AG04449 (cell line): ENCODE measurements at places on chromosomes 13 and 19.

DNA sequence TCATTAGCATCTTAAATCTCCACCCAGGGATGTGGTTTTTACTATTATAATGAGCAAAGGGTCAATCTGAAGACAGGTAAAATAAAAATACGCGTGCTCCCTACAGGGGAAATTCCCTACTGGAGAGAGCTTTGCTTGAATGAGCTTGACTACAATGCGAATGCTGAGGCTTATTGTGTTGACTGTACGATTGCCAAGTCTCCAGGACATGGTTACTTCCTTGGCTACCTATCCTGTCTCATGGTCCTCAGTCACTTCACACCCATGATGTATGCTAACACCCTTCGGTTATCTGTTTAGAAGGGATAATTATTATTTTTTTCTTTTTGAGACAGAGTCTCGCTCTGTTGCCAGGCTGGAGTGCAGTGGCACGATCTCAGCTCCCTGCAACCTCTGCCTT, 61.7 kb downstream of the ZNF627 start:
- no peak for DNase-seq

DNA sequence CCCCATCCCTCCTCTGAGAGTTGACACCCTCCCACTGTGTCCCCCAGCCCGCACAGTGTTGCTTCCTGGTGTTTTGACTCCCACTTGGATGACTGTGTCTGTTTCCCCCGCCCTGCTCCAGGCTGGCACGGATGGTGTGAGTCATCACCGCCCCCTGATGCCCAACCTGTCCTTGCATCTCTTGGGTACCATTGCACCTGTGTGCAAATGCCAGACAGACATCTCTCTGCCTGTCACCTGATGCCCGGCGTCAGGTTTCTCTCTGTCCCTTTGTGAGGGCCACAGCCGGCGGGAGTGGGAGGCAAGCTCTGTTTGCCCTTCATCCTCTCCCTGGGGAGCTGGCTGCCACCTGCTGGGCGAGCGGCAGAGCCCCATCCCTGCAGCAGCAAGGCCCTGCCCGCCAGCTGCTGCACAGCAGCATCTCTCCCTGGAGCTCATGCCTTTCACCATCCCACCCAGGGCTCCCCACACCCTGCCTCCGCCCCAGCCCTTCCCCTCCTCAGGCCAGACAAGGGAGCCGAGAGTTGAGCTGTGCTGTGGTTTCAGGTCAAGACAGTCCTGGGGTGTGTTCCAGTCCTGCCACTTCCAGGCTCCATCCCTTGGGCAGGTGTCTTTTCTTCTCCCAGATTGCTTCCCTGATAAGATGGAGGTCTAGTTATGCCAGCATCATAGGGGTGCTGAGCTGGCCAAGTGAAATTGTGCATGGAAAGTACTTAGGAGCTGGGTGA, 29.7 kb downstream of the NKPD1 start:
- DNase-seq, result no peak

DNA sequence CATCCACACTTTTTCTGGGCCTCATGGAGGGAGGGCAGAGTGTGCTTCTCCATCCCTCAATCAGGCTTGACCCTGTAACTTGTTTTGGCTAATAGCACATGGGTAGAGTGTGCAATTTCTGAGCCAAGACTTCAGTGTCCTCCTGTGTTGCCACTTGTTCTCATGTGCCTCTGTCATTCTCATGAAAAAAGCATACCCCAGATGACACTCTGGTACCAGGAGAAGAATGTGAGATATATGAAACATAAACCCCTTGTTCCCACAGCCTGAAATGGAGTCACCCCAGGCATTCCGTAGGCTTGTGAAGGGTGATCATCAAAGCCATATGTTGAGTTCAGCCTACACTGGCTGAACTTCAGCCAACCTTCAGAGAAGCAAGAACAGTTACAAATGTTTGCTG, 239.2 kb upstream of the MIR17HG start:
- no peak for DNase-seq

GRCh38 chr13:49498206-49498605, 2.5 kb downstream of the PHF11 start:
- no peak for DNase-seq

GRCh38 chr13:94716016-94716415, 3.7 kb upstream of the SOX21 start:
- DNase-seq, result no peak

- DNase-seq, result no peak
These were observed 204 bp upstream of the PDX1 start for GRCh38 chr13:27919659-27919933.

DNA sequence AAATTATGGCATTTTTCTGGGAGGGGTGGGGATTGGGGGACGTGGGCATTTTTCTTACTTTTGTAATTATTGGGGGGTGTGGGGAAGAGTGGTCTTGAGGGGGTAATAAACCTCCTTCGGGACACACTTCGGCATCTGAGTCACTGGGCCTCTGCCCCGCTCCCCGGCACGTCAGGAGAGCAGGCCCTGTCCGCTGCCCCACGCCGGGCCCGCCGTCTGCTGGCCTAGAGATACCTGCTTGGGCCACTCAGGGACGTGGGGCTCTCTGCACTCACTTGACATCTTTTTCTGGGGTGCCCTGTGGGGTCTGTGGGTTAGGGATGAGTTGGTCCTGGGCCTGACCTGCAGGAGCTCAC, 3.5 kb upstream of the FTL start:
- no peak for DNase-seq

- no peak for DNase-seq
These were observed 320.1 kb upstream of the SLC10A2 start for GRCh38 chr13:103386341-103386740.

DNA sequence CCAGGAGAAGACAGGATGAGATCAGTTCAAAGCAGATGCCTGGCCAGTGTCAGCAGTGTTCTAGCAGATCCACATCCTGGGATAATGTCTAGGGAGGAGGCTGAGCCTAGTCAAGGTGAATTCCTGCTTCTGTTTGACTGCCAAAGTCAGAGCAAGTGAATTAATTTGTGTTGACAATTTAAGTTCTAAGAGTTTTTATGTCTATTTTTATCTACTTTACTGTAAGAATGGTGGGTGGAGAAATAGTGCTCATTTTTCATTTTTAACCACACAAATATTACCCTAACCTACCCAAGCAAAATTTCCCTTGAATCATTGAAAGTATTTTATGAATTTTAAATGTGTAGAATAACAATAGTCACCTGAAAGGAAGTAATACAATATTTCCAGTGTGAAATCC, 207.6 kb upstream of the SLC10A2 start:
- DNase-seq, result no peak

- no peak for DNase-seq
These were observed 1775.7 kb downstream of the PCDH9 start for GRCh38 chr13:65454403-65454802.

DNA sequence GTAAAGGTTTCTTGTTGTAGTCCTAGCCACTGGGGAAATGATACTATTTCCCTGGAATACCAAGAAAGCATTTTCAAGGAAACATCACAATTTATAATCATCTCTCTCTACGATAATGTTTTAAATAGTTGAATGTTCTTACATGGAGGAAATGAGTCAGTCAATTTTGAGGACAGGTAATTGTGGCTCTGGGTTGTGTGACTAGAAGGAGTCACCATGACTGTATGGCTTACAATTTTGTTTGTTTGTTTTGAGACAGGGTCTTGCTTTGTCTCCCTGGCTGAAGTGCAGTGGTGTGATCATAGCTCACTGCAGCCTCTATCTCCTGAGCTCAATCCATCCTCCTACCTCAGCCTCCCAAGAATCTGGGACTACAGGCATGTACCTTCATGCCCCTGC, 47.4 kb downstream of the COG3 start:
- DNase-seq, result no peak

DNA sequence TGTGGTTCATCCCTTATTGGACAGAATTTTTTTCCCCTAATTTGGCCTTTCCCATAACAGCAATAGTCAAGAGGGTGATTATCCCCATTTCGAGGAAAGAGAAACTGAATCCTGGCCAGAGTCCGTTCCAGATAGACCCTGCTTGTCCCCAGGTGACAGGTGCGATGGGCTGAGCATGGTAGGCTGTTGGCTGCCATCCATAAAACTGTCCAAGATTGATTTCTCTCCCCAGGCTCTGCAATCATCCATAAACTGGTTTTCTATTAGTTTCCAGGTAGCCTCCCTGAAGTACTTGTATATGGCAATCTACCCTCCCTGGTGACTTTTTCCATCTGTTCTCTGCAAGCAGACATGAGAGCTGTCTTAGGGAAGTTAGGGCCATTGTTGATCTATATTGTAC, 25.4 kb downstream of the SERP2 start:
- DNase-seq, result no peak

- no peak for DNase-seq
These were observed 16.1 kb downstream of the MED16 start for GRCh38 chr19:876780-877314.

- DNase-seq, result peak; percentile 83
These were observed 254.4 kb downstream of the DLEU7 start for GRCh38 chr13:50589139-50589538.

- DNase-seq, result no peak
These were observed 39.3 kb upstream of the GPR183 start for GRCh38 chr13:99346335-99347042.

- DNase-seq, result no peak
These were observed 8.8 kb upstream of the C19orf84 start for GRCh38 chr19:51399231-51399630.

DNA sequence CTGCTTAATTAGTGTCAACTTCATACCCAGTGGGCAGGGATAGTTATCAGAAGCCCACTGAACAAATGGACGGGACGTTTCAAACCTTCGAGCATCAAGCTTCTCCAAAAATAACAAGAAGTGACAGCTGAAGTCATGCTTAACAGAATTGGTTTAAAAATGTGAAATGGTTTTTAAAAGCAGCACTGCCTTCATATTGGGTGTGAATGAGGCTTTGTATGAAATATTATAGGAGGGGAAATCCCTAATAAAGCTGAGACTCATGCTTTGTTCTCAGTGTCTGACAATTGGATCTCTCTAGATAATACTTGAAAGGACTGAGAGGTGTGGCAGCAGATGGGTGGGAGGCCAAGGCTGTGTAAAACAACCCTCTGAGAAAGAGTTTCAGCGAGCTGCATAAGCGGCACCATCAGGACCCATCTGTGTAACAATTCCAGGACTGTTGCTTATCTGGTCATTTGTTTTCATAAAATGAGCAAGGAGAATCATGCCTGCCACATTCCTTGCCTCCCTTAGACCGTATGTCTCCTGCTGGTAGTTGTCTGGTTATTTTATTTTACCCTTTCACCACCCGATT, 667.7 kb downstream of the DIAPH3 start:
- DNase-seq, result no peak

DNA sequence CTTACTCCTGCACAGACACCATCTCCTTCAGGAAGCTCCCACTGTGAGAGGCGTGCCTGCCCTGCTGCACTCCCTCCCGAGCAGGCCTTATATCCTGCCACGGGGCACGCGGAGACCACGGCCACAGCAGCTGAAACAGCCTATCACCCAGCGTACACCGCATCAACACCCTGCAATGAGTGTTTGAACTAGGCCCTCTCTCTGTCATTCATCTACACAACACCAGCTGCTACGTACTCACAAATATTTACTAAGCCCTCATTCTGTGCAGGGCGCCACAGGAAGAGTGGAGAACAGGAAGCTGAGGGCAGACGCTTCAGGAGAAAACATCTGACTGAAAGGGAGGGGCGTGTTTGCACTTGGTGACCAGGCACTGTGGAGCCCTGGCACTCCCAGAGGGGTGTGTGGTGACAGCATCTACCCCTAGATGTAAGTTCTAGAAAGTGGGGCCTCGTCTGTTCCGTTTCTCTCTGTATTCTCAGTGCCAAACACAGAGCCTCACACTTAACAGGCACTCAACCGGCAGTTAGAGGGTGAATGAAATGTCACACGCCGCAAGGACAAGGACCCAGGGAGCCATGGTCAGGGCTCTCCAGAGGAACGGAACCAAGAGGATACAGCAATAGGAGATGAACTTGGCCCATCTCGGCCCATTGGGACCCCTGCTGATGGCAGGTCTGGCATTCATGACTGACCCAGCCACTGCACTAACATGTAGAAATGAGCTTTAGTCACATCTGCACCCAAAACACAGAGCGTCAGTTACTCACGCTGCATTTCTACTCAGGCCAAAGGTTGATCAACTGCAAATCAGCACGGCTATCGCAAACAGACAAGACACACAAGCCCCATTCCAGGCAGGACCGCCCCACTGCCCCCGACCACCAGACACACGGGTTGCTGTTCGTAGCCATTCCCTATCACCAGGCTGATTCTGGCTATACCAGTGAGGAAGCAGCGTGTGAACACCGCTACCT, 15.7 kb downstream of the RANBP3 start:
- no peak for DNase-seq

DNA sequence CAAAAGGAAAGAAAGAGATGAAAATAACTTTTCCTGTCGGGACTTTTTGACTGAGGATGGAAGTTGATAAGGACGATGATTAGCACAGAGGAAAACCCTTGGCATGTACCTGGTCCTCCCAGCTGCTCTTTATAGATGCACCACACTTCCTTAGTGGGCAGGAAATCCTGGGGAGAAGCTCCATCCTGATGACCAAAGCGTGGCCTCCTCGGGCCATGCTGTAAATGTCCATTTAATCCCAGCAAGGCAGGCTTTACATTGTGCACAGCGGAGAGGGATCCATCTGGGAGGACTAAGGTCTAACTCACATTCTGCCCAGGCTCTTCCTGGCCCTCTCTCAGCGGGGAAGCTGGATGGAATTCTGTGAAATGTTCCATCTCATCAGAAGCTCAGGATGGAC, 113.5 kb downstream of the COL4A2 start:
- no peak for DNase-seq

- DNase-seq, result no peak
These were observed 68.9 kb upstream of the GPR183 start for GRCh38 chr13:99376132-99376531.

DNA sequence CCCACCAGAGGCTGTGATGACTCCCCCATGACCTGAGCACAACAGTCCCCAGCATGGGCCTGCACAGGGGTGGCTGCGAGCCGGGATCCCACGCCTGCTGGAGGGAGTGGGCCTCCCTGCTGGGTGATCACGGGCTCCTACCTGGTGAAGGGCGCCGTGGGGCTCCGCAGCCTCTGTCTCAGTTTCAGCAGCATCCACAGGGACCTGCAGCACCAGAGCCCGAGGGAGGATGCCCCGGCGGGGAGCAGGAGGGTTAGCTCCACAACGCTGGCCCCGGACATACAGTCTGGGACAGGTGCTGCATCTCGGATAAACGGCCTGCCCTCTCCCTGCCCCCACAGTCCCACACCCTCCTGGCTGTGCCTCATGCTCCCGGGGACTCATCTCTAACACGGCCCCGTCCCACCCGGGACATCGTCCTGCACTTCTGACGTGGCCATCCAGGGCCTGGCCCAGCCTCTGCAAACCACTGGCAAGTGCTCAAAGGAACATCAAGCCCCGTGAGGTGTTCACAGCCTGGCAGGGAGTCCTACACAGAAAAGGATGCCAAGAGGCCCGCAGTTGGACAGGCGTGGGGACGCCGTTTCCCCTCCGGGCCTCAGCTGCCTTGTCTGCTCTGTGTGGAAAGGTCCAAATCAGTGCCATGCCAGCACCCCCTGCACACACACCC, 10.5 kb downstream of the PEX11G start:
- no peak for DNase-seq

- no peak for DNase-seq
These were observed 2.6 kb downstream of the B3GNT8 start for GRCh38 chr19:41424335-41425173.

GRCh38 chr13:37956536-37956935, 87.0 kb upstream of the TRPC4 start:
- no peak for DNase-seq

- no peak for DNase-seq
These were observed 5.8 kb upstream of the FCGRT start for GRCh38 chr19:49506575-49507105.
